ENCODE measurements at places on chromosomes 7 and 10.

DNA sequence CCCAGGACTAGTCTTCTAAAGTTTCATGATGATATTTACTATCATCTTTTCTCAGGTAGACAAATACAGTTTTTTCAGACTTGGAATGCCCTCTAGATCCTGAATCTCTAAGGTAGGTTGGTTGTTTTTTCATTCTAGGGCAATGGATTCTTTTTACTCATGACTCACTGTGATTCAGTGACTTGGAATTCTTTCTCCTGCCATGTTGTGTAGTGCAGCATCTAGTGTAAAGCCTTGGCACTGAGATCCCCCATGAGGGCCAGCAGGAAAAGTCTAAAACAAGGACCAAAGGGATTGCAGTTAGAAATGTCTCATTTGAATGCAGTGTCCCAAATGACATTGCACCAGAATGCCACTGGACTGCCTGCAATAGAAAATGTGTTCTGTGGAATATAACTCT is 430.4 kb downstream of the NEBL start:
- DNase-seq, result no peak

GRCh38 chr10:50421026-50421719 is 169.9 kb upstream of the ASAH2 start:
- DNase-seq, result peak; percentile 11

- DNase-seq, result no peak
These were observed 80.8 kb downstream of the CYP26A1 start for GRCh38 chr10:93154531-93154930.

- DNase-seq, result no peak
These were observed 78.4 kb downstream of the XRCC2 start for GRCh38 chr7:152597507-152597906.

- no peak for DNase-seq
These were observed 44.7 kb downstream of the AVL9 start for GRCh38 chr7:32539919-32540531.

DNA sequence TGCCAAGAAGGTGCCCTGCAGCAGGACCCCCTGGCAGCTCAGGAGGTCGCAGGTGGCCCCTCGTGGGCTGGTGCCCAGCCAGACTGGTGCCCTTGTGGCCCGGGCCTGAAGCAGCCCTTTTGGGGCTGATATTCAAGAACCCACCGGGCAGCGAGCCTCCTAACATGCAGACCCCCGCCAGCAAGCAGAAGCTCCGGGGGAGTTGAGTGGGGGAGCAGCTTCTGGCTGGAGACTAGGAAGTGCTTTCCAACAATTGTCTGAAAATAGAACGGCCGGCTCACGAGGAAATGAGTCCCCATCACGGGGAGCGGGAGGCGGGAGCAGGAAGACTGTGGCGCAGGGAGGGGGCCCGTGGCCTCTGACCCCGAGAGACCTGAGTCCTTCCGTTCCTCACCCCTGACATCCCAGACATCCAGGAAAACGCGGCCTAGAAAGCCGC is 9.5 kb upstream of the INTS1 start:
- no peak for DNase-seq

GRCh38 chr10:29471544-29471859 is 163.3 kb downstream of the SVIL start:
- no peak for DNase-seq

GRCh38 chr10:114957673-114958072 is 19.7 kb downstream of the TRUB1 start:
- no peak for DNase-seq

DNA sequence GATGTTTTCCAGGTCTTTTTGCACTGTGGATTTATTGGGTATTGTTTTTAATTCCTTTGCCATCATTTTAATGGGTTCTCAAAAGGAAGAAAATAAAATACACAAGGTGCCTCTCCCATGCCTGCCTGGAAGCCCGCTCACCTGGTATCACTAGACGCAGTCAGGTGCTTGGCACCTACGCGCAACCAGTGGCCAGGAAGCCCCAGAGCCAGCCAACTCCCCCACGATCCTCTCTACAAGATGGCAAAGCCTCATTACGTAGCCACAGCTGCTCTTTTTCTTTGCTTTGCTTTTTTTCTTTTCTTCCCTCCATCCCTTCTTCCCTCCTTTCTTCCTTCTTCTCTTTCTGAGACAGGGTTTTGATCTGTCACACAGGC is 34.3 kb downstream of the BAIAP2L1 start:
- no peak for DNase-seq

DNA sequence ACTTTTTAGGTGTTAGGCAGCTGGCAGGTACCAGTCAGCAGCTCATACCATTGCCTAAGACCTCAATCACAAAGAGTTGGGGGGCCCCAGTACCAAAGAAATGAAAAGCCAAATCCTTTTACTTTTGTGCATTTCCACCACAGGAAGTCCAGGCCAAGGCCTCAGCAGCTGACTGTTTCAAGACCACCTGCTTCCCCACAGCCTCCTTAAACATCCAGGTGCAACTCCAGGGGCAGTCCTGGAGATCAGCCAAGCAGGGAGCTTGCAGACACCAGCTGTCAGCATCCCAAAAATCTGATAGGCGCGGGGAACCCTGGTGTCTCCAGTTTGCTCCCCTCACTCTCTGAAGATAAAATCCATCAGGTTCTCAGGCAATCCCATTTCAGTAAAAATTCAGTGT is 91.5 kb upstream of the EFCAB10 start:
- no peak for DNase-seq

DNA sequence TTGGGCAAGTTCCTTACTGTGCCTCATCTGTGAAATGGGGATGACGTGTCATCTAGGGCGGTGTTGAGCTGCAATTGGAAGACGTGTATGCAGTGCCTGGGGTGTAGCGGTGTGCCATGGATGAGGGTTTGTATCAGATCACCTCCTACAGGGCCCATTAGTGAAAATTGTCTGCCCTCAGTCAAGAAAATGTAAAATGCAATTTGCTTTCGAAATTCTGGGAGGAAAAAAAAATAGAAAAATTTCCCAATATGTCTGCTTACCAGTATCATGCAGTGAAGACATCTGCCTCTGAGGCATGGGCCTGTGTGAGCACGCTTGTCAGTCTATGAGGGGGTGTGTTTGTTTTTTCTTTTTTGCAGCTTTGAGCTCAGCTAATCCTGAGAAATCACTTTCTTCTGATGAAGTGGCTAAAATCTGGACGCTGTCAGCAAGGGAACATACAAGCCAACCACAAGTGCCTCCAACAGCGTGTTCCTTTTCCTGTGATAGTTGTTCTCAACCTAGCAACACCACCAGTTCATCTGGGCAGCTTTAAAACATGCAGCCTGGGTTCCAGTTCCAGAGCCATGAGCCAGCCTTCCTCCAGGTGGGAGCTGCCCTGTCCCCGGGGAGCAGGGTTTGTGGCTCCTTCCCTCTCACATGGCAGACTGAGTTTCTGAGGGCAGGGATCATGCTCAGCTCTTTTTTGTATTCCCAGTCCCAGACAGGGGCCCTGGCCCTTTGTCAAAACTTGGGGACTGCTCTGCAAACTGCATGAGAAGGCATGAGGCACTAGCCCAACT is 10.3 kb downstream of the FAM241B start:
- no peak for DNase-seq

DNA sequence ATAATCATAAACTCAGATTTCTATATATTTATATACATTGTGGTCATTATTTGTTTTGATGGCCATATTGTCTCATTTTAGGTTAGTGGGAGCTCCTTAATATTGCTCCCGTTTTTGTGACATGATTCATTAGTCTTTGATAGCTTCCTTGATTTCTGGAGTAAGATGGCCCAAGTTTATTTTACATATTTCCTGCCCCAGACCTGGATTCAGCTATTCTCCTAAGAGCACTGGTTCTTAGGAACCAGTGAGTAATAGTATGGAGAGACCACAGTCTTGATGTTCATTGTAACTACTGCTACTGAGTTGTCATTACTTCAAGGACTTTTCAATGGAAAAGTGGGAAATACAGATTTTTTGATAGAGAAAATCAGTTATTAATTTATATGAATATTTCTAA is 6.0 kb downstream of the TFPI2 start:
- no peak for DNase-seq

GRCh38 chr10:62443866-62444265 is 69.7 kb downstream of the ZNF365 start:
- DNase-seq, result no peak

DNA sequence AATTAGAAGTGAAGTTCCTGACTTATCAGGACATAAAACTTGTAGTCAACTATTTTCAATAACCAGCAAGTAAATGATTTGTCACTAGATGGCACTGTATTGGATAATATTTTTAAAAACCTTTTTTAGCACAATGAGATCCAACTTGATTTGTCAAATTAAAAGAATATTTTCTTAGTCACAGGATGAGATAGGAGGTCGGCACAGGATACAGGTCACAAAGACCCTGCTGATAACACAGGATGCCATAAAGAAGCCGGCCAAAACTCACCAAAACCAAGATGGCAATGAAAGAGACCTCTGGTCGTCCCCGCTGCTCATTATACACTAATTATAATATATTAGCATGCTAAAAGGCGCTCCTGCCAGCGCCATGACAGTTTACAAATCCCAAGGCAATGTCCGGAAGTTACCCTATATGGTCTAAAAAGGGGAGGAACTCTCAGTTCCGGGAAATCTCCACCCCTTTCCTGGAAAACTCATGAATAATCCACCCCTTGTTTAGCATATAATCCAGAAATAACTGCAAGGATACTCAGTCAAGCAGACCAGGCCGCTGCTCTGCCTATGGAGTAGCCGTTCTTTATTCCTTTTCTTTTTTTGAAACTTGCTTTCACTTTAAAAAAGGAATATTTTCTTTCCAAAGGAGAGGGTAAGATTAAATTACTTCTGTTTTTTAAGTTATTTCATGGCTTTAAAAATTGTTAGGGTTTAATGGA is 255.7 kb upstream of the MKLN1 start:
- DNase-seq, result peak; percentile 89

GRCh38 chr7:45976485-45976856 is 55.4 kb upstream of the IGFBP3 start:
- no peak for DNase-seq

- DNase-seq, result no peak
These were observed 762.4 kb downstream of the GRID1 start for GRCh38 chr10:85604136-85604725.

DNA sequence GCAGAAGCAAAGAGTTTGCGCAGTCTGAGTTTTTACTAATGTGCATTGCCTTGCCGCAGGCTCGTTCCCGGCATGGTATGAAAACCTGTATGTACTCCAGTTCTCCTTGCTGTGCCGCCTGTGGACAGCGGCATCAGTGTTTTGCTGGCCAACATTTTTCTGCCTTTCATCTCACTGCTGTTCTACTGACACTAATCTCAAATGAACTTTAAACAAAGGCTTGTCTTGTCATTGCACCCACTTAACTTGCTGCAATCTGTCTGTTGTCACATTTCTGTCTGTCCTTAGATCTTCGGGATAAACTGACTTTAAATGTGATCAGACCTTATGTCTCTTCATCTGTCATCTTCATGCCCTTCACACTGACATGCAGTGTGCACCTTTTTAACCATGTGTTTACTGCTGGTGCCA is 71.7 kb upstream of the ZNRF2 start:
- DNase-seq, result no peak

GRCh38 chr10:75672111-75672671 is 240.8 kb downstream of the LRMDA start:
- no peak for DNase-seq

DNA sequence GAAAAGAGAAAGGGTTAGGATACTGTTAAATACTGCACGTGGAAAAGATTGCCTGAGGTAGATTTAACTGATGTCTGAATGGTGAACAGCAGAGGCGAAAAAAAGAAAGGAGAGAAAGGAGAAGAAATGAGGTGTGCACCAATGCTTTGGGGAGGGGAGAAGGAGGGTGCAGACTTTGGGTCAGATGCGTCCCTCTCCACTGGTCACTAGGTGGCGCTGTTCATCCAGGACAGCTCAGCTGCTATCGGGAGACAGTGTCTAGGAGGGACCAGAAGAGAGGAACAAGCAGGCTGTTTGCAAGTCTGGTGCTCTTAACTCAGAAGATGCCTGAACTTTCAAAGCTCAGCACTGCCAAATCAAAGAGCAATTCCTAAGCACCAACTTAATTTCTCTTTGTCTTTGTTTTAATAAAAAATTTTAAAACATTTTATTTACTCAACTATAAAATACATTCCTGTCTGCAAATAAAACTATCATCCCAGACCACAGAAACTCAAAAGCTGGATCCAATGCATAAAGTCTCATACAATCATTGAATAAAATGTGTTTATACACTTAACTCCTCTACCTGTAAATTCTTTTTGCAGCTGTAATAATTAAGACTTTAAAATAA is 83.9 kb upstream of the PDLIM1 start:
- DNase-seq, result peak; percentile 60

- DNase-seq, result no peak
These were observed 87.9 kb downstream of the EBF3 start for GRCh38 chr10:129875993-129876726.

DNA sequence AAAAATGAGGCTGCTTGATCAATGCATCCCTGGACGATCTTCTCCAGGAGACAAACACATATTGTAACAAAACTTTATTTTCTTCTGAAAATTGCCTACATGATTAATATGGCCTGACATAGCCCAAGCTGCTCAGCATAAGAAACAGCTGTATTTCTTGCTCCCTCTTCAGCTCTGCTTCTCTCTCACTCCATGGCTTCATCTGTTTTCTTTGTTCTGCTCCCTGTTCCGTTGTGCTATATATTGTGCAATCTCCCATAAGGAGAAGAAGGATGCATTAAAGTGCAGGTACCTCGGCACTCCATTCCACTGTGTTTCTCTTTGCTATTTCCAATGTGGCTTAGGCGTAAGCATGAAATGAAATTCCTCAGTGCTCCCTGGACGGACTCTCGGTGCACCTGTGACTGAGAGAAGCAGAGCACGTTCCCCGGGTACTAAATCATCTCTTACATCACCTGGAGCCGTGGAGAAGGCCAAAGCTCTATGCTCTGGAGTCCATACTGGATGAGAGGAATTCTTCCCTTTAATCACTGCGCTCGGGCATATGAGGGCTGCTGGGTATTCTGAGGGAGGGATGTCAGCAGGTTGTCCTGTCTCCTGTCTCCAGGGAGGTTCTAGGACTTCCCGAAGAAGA is 254.3 kb downstream of the GALNT17 start:
- no peak for DNase-seq

GRCh38 chr10:88848499-88848898 is 3.1 kb downstream of the ANKRD22 start:
- no peak for DNase-seq

DNA sequence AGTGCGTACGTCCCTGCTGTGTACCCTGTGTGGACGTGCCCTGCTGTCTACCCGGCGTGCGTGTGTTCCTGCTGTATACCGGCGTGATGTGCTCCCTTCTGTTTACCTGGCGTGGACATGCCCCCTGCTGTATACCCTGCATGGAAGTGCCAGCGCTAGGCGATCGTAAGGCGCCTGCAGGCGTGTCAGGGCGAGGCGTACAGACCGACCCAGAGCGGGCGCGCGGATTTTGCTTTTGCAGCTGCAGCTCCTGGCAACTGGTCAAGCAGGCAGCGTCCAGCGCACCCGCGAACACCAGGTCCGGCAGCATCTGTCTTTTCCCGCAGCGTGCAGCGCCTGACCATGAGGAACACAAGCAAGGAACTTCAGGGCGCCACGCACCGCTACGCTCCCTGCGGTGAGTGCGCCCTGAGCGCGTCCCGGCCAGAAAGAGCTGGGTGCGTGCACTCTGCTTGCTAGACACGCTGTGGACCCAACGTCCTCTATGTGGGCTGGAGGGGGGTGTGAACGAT is 680 bp downstream of the C7orf57 start:
- DNase-seq, result no peak

Measured in SW 1271 (cell line).